ENCODE measurements at places on chromosomes 16 and 17. TPM values are rescaled to one million over a fixed set of nuclear protein-coding genes. Genes with fewer than 3 reads are reported as not detected.

Gene ALG1
- total RNA-seq = 26.3 TPM

- DNase-seq = no peak
These were observed 58.0 kb downstream of the KANSL1 start for GRCh38 chr17:46135126-46135812.

Gene RHBDL3
- not detected for total RNA-seq

Gene RPTOR
- total RNA-seq = 42.1 TPM

GRCh38 chr16:56245197-56245596, 53.9 kb downstream of the GNAO1 start:
- no peak for DNase-seq

- DNase-seq = no peak
These were observed 19.8 kb upstream of the SHISA6 start for GRCh38 chr17:11221196-11221595.

- no peak for DNase-seq
These were observed 21.5 kb downstream of the COPZ2 start for GRCh38 chr17:48016112-48016511.

GRCh38 chr16:749010-749409, 8.2 kb upstream of the CIAO3 start:
- no peak for DNase-seq

Gene KRT15
- not detected for total RNA-seq

DNA sequence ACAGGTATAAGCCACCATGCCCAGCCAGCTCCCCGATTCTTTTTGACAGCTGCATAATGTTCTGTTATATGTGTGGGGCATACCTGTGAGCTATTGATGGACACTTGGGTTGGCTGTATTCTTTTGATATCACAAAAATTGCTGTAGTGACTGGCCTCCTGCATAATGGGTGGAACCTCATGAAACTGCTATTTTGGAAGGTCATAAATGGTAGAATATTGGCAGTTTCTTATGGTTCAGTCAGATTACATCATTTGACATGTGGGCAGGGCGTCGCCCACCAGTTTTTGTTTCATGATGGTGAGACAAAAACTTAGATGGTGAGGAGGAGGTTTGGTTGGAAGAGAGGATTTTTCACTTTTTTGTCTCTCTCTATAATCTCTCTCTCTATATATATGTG, 26.7 kb upstream of the POLR3E start:
- DNase-seq = no peak

Data from Karpas-422 (cell line).